NCI-H187 treated with DMSO at 0.1 percent for 48 hours (cell line): ENCODE measurements at places on chromosomes 7 and 10.

DNA sequence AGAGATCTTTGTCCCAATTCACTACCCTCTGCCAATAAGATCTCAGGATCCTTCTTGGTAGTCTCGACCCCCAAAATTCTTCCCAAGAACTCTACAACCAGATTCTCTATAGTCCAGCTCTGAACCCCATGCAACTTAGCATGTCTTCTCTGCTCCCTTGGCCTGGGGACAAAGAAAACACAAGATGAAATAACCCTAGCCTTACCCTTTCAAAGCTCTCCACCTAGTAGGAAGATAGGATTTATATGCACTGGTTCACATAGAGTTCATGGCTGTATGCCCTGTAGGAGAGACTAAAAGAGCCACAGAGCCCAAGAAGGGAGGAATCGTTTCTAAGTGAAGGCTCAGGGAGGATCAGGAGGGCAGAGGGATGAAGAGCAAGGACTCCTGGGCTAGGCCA, 96.1 kb downstream of the PPP1R3C start:
- DNase-seq = no peak

GRCh38 chr10:30542001-30542894, 87.3 kb downstream of the LYZL2 start:
- DNase-seq = no peak

- no peak for DNase-seq
Measured at GRCh38 chr7:2641406-2642393, 9.9 kb downstream of the TTYH3 start.

- DNase-seq = no peak
Measured at GRCh38 chr7:105376908-105377533, 11.7 kb downstream of the SRPK2 start.

DNA sequence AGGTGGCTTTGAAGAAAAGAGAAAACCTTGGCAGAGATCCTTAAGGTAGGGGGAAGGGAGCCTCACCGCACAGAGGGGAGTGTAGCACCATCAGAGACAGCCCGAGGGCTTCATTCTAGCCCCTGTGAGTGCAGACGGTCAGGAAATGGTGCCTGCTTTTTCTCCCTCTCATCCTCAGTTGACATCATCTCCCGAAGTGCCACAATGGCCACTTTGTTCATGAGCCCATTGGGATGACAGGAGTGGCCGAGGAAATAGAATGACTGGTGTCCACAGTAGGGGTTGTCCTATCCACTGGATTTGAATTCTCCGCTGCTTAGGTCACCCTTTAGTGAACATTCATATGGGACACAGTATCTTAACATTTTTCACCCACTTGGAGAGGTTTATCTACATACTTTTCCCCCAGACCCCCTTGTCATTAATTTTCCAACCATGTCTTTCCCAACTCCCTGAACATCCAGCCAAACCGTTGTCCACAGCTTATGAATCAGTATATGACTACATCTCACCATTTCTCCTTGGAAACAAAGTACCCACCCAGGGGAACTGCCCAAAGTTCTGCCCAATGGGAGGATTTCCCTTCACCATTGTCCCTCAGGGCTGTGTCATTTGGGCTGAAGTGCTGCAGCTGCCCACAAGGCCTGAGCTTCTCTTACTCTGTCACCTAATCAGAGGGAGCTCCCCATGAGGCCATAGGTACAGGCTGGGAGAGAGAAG, 108.8 kb downstream of the ADCY1 start:
- DNase-seq = no peak

- no peak for DNase-seq
Measured at GRCh38 chr7:105022458-105022857, 8.5 kb downstream of the KMT2E start.

GRCh38 chr7:36119005-36119706, 33.9 kb upstream of the EEPD1 start:
- DNase-seq = no peak

- DNase-seq = no peak
Measured at GRCh38 chr7:144057954-144058353, 9.2 kb downstream of the OR2A5 start.

GRCh38 chr7:55152516-55152915, 133.7 kb downstream of the EGFR start:
- no peak for DNase-seq

DNA sequence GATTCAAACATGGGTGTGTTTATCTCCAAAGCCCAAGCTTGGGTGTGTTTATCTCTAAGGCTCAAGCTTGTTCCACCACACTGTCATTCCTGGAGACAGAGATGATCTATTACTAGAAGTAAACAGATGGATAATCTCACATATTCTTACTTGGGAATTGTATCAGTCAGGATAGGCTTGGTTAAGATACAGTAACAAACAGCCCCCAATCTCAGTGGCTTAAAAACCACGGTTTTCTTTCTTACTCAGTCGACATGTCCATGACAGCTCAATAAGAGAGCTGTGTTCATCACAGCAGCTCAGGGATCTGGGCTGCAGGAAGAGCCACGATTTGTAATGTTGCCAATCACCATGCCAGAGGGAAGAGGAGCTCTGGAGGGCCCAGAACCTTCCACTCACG, 38.5 kb upstream of the LOXL4 start:
- DNase-seq = no peak

DNA sequence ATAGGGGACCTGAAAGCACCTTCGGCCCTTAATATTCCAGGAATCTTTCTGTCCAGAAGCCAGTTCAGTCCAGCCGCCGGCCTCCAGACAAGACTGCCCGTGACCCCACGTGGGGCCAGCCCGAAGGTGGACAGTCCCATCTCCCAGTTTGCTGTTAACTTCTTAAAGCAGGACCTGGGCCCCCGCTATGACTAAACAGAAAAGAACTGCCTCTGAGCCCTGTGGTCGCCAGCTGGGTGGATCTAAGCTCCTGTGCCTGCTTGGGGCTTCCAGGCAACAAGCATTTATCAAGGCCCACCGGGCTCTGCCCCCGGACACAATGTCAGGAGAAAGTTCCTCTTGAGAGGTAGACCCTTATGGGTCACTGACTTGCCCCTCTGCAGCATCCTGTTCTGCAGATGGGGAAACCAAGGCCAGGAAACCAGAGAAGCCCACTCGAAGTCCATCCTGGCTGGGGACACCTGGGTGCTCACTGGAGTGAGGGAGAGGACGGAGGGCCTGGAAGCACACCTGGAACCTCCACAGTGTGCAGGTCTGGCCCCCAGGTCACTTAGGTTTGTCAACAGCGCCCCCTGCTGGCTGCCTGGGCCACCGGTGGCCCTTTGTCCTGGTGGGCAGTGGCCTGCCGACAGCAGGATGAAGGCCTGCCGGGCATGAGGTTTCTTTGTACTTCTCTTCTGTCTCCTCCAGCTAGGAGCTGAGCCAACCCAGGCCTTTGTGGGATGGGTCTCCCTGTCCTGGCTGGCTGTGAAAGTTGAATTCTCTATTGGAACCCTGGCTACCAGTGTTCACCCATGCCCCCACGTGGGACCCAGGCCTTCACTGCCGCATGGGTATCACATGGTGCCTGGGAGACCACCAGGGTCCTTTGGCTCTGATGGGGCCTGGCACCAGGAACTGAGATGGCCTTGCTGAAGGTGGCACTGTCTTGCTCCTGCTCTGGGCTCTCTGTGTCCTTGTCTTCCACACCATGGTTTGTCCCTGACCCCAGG, 128.0 kb downstream of the ZMIZ1 start:
- no peak for DNase-seq

DNA sequence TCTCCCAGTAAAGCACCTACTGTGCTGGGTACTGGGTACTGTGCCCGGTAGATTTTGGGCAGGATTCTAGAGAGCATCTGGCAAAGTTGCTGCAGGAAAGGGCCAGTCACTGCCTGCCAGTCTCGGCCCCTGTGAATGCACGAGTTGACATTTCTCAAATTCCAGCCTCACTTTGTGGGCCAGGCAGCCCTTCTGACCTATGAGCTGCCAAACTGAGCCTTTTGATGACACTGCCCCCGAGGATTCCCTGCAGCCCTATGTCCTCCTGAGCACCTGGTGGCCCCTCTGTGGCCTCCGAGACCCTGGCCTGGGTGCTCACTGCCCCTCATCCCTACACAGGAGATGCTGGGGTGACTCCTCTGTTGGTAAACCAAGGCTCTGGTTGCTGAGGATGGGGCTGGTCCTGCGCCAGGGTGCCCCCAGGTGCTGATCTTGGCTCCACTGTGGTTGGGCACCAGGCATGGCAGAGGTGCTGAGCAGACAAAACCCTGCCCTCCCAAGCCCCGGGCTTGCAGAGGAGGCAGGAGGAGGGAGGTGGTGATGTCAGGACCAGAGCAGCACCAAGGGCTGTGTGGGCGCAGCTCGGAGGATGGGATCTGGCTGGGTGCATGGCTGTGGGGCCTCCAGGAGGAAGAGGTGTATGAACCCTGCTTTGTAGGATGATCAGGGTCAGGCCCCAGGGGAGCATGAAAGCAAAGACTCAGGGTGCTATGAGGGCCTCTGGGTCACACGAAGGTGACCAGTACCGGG, 16.2 kb downstream of the LHPP start:
- DNase-seq = no peak

DNA sequence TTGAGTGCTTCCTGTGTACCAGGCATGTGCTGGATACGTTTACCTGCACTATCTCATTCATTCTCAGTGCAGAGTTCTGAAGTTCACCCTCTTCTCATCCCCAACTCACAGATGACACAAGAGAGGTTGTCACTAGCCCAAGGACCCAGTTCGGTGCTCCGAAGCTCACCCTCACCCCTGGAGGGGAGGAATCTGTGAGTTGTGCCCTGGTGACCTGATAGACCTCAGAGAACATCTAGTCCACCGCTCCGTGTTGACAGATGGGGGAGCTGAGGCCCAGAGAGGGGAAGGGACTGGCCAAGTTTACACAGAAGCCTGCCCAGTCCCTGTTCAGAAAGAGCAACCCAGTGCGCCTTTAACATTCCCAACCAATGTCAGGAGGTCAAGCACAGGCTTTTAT, 44.8 kb upstream of the EMX2 start:
- no peak for DNase-seq

- DNase-seq = no peak
Measured at GRCh38 chr7:90763108-90763507, 167.0 kb downstream of the CDK14 start.

GRCh38 chr10:103648251-103648635, 154.7 kb downstream of the NEURL1 start:
- DNase-seq = no peak

DNA sequence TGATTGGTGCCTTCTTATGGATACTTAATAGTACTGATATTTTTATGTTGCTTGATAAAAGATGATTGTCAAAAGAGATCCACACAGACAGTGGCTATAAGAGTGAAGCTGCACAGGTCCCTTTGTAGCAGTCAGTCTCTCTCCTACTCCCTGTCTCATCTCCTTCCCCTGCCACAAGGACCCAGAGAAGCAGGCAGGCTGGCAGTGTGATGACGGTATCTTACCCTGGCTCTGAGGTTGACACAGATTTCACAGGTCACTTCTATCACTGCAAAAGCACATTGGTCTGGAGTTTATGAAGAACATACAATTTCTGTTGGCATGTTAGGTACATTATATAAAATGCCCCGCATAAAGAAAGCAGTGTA, 64.4 kb upstream of the AHR start:
- no peak for DNase-seq

DNA sequence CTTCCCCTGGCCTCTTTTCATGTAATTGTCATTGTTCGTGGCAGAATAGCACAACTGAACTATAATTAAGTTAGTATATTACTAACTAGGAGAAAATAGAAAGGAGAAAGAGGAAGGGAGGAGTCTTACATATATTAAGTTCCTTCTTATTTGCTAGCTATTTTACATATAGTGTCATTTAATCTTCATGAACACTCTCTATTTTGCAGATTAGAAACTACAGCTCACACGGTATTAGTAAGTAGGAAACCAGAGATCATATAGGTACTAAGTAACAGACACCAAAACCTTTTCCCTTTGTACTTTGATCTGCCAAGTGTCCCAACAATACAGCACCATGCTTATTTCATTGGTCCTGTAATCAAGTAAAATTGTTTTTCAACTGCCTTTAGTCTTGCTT, 202.4 kb upstream of the HPS1 start:
- no peak for DNase-seq

GRCh38 chr7:154744256-154744860, 258.6 kb downstream of the PAXIP1 start:
- no peak for DNase-seq

DNA sequence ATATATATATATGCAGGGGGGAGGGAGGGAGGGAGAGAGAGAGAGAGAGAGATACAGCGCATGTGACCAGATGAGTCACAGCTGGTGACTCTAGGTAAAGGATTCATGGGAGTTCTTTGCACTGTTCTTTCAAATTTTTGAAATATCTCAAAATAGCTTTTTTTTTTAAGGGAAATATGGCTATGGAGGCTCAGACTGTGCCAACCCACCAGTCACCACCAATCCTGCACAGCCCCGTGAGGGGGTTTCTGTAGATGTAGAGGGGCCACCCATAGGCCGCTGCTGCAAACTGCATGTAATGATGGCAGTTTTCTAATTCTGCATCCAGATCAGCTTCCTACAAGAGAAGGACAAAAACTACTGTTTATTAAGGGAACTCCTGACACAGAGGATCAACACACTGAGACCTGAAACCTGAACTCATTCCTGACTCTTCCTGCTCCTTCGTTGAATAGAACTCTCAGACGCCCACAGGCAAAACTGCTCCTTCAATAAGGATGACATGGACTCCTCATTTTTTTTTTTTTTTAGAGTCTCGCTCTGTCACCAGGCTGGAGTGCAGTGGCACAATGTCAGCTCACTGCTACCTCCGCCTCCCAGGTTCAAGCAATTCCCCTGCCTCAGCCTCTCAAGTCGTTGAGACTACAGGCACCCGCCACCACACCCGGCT, 17.3 kb downstream of the DAGLB start:
- DNase-seq = no peak

GRCh38 chr10:24208661-24209431, at the start of gene KIAA1217:
KIAA1217 (plus strand) TSS chr10:24209138; CDS start chr10:24209194, 56 bp downstream.
- no peak for DNase-seq

GRCh38 chr10:121681997-121682687, 83.9 kb upstream of the FGFR2 start:
- no peak for DNase-seq

DNA sequence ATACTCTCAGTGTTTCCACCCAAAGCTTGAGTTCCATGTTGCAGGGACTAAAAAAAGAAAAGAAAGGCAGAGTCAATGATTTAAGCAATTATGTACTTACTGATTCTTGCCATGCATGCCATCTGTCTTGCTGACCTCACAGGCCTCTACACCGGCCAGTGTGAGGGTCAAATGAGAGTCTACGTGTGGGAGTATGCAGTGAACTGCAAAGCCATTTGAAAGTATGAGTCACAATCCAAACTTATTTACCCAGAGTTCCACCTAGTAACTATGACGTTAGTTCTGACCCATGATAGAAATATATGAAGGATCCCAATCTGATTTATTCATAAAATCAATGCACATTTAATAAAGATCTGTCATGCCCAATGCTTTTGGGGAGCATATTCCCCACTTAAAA, 26.5 kb downstream of the PDE1C start:
- no peak for DNase-seq

DNA sequence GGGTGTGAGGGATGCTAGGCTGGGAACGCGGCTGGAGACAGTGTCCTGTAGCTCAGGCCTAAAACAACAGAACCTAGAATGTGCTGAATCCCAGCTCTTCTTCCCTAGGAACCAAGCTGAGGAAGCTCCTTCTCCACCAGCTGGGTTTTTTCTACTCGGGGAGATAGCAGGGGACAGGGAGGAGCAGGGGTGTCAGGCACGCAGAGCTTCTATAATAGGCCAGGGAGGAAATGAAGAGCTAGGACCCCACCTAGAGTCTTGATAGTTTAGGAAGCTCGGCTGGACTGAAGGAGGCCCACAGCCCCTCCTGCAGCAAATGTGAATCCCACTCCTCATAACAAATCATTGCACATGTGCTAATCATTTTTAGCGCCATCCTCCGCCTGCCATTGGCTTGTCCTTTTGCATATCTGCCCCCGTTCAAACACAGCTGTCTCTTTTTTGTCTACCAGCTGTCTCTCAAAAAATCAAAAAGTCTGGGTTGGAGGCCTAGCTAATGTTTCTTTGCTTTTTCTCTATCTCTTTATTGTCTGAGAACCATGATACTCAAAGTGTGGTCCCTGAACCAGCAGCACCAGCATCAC, 24.1 kb upstream of the FAM180A start:
- no peak for DNase-seq
